MCF 10A (cell line): ENCODE measurements at places on chromosomes 13 and 19.
A peak's percentile ranks its signal among the peaks of the same experiment; 100 is the strongest.

DNA sequence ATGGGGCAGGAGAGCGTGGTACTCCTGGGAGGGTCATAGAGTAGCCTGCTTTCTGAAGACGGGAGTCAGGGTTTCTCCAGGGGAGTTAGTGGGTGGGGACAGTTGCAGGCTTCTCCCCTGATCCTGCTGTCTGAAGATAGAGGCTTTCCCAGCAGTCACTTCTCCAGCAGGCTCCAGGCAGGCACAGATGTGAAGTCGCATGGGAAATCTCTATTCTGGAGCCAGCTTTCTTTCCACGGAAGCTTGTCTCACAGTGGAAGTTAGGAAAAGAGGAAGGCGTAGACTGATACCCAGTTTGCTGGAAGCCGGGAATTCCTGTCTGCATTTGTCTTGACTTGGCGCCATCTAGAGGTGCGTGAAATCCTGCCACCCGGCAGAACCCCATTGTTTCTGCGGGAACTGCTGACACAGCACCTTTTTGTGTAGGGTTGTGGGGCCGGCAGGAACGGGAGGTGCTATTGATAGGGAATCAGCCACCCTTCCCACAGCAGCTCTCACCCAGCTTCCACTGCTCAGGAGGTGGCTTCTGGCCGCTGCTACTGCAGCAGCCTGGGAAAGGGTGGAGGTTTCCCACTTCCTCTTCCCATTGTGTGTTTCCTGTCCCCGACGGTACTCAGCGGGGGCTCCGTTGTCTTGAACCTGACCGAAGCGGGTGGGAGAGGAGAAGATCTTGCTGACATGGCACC lies 28.5 kb upstream of the NPAS1 start:
- peak; percentile 88 for DNase-seq

- DNase-seq = no peak
Measured at GRCh38 chr13:94902722-94903407, 190.5 kb upstream of the SOX21 start.

DNA sequence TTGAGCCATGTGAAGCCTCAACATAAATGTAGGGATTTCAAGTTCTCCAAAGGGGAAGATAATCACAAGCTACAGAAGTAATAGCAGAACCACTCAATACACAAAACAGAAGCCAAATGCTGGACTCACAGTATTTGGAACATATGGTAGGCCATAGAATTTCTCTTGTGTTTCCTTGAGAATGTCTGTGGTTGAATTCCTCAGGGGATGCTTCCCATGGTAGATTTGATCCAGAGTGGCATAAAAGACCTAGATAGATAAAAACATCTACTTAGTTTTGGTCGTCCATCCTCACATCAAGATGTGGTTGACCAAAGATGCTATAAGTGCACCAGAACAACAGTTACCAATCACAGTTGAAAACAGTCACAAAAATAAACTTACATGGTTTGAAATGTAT lies 83.4 kb downstream of the MIPEP start:
- DNase-seq = no peak

DNA sequence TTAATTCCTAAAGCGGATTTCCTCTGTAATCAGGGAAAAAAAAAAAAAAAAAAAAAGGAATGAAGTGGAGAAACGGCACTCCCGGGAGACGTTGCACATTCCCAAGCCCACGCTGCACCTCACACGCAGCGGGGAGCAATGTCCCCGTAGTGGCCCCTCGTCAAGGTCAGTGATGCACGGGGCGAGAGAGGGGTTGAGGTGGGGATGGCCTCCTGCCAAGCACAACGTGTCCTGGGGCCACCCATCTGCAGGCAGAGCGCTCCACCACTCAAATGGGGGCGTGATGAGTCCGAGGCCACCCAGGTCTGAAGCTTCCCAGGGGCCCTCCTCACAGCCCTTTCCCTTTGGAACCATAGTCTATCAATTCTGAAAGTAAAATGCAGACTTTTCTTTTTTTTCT lies 15.1 kb downstream of the PLK5 start:
- no peak for DNase-seq

DNA sequence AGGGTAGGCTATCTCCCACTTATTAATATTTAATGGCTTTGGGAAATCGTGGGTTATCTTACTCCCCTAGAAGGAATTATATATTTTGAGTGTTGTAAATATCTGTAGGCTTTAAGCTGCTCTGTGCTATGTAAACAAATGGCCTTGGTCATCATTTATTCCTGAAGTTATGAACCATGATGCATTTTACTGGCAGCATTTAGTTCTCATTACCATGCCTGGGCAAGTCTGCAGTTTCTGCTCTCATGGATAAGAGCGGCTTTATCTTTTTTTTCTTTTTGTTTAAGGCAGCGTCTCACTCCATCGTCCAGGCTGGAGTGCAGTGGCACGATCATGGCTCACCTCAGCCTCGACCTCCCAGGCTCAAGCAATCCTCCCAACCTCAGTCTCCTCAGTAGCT lies 156.1 kb downstream of the IRS2 start:
- DNase-seq = no peak

DNA sequence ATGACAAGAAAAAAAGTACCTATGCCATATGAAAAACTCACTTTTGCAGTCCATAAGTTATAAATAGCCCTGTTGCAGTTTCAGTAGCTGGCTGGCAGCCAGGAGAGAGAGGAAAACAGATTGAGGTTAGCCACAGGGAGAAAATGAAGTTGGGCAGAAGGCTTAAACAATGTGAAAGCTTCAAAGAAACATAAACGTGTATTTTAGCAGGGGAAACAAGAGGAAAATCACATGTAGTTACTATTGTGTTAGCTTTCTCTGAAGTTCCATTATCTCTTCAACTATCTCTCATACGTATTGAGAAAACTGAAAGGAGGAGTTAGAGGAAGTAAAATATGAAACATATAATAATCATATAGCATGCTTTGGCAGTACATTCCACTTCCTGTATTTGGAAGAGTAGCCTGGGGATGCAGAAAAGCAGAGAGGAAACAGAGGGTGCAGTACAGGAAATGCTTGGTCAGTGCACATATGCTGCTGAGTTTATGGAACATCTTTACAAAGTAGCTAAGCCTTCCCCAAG lies 1551.1 kb downstream of the EFNB2 start:
- DNase-seq = peak; percentile 62

GRCh38 chr13:29956853-29957252 lies 106.4 kb upstream of the UBL3 start:
- DNase-seq = no peak

- no peak for DNase-seq
Measured at GRCh38 chr13:67538906-67539305, 308.8 kb upstream of the PCDH9 start.

- no peak for DNase-seq
Measured at GRCh38 chr19:6524311-6524710, 6.5 kb upstream of the TNFSF9 start.

GRCh38 chr13:102401766-102402165 lies at the start of gene FGF14:
Gene FGF14 (minus strand): TSS chr13:102402048.
- DNase-seq = no peak

DNA sequence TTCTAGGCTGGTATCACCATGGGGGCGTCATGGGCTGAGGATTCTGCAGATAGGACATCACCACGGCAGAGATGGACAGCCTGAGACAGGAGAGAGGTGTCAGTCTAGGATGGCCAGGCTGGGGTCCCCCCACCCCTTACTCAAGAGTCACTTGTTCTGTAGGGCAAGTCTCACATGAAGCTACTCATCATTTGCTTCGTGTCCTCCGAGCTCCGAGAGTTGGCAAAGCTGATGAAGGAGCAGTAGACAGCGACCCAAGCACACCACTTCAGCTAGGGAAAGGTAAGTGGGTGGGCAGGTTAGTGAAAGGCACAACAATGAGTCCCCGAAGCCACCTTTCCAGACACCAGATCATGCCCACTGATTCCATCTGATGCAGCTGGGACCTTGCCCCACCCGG lies 1.7 kb downstream of the WDR83 start:
- no peak for DNase-seq

GRCh38 chr13:20161275-20161950 lies 561 bp upstream of the GJA3 start:
- no peak for DNase-seq

- DNase-seq = no peak
Measured at GRCh38 chr13:81394640-81395039, 1053.7 kb upstream of the SPRY2 start.

DNA sequence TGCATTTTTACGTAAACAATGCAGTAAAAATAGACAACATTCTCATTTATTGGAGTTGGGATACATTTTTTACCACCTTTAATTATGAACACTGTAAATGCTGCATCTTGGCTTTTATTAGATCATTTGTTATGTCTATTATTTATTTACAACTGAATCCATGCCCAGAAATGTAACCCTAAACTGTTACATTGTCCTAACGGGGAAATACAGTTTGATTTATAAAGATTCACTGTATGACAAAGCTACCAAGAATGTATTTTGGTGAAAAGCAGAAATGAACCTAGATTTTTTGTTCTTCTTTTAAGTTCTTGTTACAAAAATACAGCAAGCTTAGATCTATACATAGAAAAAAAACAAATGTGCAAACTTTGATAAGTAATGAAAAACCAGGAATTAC lies 1.1 kb downstream of the METTL21C start:
- DNase-seq = no peak

GRCh38 chr13:50932091-50932490 lies 22.5 kb downstream of the RNASEH2B start:
- DNase-seq = no peak

DNA sequence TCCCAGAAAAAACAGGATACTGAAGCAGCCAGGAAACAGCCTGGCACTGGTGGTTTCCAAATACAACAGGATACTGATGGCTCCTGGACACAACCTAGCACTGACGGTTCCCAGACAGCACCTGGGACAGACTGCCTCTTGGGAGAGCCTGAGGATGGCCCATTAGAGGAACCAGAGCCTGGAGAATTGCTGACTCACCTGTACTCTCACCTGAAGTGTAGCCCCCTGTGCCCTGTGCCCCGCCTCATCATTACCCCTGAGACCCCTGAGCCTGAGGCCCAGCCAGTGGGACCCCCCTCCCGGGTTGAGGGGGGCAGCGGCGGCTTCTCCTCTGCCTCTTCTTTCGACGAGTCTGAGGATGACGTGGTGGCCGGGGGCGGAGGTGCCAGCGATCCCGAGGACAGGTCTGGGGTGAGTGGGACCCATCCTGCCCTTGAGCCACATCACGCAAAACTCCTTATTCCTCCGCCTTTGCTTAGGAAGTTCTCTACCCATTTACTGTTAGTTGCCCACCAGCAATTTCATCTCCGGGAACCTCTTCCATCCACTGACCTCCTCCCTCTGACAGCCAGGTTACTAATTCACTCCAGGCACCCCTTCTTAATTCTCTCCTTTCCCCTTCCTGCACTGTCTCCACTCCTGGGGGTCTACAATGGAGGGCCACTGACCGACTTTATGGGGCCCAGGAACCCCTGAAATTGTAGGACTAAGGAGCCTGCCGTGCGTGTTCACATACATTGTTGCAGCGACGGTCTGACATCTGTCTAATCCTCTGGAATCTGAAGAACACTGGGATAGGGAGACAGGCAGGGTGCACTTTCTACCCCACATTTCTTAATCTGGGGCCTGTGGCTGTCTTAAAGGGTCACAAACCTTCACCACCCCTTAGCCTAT lies 1.2 kb downstream of the ITPKC start:
- DNase-seq = peak; percentile 56

DNA sequence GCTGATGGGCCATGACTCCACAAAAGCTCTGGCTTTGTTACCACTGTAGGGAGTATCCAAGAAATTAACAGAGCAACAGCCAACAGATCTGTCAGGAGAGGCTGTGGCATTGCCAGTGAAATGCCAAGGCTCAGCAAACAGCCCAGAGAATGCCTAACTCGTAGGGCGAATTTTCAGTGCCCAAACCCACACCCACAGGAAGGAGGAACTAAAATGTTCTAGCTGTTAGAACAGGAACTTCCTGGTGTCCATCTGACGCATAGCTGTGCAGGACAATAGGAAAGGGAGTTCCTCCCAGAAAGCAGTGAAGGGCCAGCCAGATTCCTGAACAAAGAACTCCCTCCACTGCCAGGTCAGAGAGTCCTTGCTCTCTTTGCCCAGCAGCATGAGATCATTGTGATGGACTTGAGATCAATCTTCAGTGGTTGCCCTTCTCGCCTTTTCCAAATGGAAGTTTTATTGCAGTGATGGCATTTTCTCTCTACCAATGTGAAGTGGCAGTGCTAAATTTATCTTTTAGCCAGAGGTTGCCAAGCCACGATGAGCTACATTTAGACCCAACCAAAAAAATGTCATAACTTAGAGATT lies 224.2 kb upstream of the STARD13 start:
- DNase-seq = no peak

GRCh38 chr19:10227026-10227971 lies 3.8 kb downstream of the S1PR2 start:
- DNase-seq = no peak

GRCh38 chr13:34412295-34412694 lies 529.8 kb upstream of the NBEA start:
- no peak for DNase-seq

DNA sequence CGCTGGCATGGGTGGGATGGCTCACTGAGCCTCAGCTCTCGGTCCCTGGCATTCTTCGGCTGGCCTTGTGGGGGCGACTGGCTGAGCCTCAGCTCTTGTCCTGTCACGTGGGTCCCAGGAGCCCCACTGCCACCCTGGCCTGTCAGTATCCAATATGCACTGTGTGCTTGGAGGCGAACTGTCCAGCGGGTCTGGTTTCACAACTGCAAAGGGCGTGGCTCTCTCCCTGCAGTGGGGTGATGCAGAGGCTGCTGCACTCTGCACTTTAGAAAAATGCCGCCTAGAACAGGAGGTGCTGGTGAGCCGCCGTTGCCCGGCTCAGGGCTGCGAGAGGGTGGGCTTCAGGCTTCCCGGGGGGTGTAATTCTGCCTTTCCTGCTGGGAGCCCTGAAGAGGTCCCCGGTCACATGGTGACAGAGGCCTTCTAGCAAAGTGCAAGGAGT lies 17.0 kb upstream of the TMEM255B start:
- DNase-seq = peak; percentile 62
